Stimulated activated CD4-positive, alpha-beta T cell treated with anti-CD3 and anti-CD28 coated beads, Interleukin-15, amount 100 ng/mL, for 1 hour (primary cell): ENCODE measurements at places on chromosomes 11 and 22.

DNA sequence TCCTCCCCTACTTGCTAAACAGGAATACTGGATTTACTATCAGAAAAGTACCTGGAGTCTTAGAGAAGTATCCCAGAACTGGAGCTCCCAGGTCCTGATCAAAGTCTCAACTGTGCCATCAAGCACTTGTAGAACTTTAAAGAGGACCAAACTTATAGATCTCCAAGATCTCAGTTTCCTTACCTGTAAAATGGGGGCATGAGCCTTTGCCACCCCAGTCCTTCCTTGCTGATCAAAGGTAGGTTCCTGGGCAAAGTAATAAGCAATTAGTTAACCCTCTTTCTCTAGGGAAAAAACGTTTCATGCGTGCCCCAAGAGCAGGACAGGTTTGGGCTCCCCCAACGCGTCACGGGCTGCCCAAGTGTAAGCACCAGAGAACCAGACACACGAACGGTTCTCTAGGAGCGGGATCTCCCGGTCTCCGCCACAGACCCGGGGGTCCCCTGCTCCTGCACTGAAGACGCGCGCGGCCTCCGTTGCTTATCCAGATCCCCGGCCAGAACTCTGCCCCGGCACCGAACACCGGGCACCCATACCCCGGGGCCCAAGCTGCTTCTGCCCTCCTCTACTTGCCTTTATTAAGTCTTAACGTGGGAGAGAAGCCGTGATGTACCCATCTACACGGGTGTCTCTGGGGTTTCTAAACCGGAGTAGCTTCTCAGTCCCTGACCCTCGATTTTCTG, 505 bp downstream of the ZNF214 start:
- DNase-seq: no peak

- DNase-seq: no peak
Measured at GRCh38 chr11:134254433-134255183, 1.2 kb downstream of the ACAD8 start.

DNA sequence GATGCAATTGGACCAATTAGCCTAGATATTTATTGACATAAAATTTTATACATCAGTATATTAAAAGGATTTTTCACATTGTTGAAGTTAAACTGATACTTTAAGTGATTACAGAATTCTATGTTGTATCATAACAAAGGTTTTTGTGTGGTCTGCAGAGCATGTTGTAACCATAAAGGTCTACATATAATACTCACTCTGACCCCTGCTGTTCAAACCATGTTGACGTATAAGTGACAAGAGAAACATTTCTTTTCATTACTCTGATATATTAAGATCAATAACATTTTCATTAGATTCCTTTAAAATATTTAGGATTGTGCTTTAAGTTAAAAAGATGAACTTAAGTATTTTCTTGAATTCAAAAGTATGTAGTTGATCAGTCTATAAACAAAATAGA, 63.9 kb downstream of the GAS2 start:
- DNase-seq: no peak

DNA sequence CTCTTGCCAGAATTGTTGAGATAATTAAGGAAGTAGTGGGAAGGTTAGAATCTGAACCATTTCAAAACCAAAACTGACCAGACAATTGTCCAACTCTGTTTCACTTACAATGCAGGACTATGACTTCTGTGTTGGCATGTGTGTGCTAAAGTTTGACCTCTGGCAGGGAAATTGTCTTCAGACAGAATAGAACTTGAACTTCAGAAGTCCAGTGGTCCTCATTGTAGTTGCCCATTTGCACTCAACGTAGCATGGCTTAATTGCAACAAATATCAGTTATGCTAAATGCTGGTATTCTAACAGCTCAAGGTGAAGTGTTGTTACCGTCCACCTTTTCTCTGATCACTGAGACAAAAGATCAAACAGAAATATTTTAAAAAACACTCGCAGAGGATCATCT, 47.2 kb downstream of the BLID start:
- DNase-seq: no peak

GRCh38 chr11:103035791-103036434, 56.0 kb downstream of the DCUN1D5 start:
- DNase-seq: peak; percentile 7

- DNase-seq: no peak
Measured at GRCh38 chr22:19874307-19875060, 19.8 kb upstream of the GNB1L start.

GRCh38 chr11:94897330-94897768, 76.0 kb downstream of the CWC15 start:
- no peak for DNase-seq

- no peak for DNase-seq
Measured at GRCh38 chr11:95486979-95487378, 256.0 kb upstream of the SESN3 start.

- no peak for DNase-seq
Measured at GRCh38 chr11:78809931-78810541, 235.4 kb upstream of the NARS2 start.

GRCh38 chr11:114562166-114562916, 2.7 kb upstream of the NXPE1 start:
- DNase-seq: no peak

DNA sequence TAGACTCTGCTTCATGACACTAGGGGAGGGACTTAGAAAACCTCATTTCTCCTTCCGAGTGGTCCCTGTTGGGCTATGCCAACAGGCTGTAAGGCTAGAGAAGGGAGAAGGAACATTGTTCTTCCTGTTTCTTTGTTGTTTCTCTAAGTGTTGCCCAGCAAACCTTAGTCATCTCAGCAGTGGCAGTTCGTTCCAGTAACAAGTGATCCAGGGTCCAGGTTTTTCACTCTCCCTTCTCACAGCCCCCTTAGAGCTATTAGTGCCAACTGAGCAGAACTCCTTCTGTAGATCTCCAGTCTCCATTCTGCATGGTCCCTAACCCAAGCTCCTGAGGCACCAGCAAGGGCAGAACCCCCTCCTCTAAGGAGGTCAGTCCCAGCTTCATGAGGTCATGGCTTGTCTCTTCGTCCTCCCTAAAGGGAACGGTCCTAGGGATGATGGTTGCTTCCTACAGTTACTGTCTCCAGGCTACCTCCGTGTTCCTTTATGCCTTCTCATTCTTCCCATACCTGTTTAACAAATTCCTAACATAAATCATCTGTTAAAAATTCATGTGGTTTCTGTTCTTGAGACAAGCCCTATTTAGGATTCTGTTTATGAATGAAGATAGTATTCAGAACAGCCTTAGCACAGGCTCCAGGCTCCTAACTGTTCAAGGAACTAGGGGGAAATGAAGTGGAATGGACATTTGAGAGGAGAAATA, 168.6 kb upstream of the UBASH3B start:
- no peak for DNase-seq

- no peak for DNase-seq
Measured at GRCh38 chr11:78577495-78577894, 2.8 kb upstream of the NARS2 start.

GRCh38 chr22:20766530-20766929, 7.4 kb upstream of the SERPIND1 start:
- DNase-seq: no peak

DNA sequence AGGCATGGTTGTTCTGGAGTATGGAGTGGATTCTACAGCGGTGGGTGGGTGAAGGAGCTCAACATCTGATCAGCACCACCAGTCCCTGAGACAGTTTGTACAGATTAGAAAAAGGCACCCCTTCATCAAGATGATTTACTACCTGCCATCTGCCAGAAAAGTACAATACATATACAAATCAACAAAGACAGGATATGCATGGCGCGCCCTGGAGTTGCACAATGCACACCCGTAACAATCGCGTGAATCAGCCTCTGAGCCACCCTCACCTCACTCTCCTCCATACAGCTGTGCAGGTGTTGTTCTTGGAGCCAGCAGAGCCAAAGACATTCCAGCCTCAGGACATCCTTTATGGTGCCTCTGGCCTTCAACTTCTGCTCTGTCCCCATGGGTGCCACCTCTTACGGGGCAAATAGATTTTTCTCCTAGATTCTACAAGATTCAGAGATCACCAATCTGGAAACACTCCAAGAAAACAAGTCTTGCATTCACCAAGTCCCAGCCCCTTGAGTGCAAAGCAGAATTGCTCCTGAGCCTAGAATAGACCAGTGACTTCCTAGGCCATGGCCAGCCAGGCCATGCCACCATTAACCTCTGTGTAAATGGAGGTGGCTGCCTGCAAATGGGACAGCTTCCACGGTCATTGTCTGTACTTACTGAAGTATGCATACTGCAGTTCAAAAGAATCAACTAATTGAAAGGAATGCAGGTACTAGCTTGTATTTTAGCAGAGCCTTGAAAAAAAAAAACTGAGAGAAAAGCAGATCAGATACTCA, 490.9 kb downstream of the SOX6 start:
- DNase-seq: no peak

DNA sequence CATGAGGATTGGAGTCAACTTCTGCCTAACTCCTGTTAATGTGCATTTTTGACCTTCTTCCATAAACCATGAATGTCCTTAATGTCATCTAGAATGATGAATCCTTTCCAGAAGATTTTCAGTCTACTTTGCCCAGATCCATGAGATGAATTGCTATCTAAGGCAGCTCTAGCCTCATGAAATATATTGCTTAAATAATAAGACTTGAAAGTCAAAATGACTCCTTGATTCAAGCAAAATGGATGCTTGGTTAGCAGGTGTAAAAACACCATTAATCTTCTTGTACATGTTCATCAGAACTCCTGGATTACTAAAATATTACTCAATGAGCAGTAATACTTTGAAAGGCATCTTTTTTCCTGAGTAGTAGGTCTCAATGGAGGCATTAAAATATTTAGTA, 238.5 kb upstream of the ZC3H12C start:
- DNase-seq: no peak

DNA sequence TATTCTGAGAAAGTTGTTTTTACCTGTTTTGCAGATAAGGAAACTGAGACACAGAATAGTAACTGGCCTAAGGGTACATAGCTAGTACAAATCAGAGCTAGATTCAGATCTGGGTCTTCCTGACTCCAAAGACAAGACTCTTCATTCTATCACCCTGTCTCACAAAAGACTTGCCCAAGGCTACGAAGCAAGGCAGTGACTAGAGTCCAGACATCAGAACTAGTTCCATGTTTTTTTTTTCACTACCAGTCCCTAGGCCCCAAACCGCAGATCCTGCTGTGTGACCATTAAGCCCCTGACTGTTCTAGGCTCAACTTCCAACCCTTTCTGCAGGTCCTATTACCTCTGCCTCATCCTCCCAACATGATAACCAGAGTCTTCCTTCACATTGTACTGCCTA, 1.5 kb downstream of the BACE1-AS start:
- no peak for DNase-seq

DNA sequence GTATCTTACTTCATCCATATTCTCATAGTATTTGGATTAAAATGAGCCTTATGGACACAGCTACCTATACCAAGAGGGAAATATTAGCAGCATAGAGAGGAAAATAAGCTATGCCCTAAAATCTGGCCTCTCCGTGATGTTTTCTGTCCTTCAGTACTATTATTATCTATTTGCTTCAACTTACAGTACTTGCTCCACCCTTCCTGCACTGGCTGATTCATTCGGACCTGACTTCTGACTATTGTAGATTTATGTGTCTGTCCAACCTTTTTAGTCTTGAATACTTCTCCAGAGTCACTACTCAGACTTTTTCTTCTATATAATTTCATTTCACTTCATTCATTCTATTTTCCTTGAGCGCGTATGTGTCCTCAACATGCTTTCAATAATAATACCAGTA, 45.1 kb upstream of the SESN3 start:
- no peak for DNase-seq

DNA sequence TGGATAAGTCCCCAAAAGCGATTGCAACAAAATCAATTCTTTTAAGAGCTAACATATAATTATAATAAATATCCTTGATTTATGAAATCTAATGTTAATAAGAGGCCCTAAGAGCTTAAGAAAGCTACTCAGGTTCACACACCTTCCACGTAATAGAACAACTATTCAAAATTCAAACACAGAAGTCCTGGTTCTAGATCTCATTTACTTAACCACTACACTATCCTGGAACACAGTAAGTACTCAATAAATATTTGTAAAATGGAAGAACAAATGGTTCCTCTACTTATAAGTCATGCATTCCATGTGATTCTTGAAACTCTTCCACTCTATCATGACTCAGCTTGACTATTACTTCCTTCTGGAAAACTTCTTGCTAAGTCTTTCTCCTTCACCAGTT, 268.2 kb downstream of the FAM181B start:
- no peak for DNase-seq

DNA sequence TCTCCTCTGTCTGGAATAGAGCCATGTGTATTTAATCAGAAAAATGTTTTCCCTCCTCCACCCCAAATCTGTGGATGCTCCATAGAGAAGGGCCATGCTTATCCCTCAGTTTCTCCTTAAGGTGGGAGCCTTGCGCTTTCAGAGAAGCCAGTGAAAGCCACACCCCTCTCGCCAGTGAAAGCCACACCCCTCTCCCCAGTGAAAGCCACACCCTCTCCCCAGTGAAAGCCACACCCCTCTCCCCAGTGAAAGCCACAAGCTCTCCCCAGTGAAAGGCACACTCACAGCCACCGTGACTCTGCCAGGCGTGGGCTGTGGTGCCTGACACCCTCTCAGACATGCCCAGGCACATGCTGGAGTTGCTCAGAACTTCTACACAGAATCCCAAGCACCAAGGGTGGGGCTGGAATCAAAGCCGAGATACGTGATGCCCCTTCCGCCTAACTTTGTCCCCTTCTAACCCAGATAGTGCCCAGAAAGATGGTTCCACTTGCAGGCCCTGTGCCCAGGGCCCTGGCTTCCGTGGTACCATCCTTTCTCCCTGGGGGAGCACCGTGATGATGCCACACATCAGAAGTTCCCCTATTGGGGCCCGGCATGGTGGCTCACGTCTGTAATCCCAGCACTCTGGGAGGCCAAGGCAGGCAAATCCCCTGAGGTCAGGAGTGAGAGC, 16.5 kb upstream of the PRR5 start:
- peak; percentile 66 for DNase-seq

- no peak for DNase-seq
Measured at GRCh38 chr11:128246364-128246801, 341.0 kb downstream of the ETS1 start.

- no peak for DNase-seq
Measured at GRCh38 chr22:16936625-16937024, 71.4 kb downstream of the GAB4 start.

DNA sequence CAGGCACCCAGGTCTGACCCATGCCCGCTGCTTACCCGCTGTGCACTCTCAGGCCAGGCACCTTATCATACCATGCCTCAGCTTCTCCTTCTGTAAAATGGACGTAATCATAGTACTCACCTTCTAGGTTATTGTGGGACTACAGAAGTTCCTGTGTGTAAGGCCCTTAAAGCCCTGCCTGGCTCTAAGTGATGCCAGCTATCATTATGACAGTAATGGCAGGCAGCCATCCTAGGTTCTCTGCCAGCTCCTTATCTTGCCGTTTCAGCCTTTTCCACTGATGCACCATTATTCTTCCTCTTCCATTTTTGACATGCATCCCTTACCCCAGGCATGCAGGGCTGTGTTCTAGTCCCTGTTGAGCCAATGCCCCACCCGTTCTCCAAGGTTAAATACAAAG, 57.9 kb downstream of the DBX1 start:
- DNase-seq: no peak

GRCh38 chr22:45534339-45535192, 31.9 kb downstream of the FBLN1 start:
- DNase-seq: no peak
